ENCODE measurements at places on chromosomes 7 and 10.

DNA sequence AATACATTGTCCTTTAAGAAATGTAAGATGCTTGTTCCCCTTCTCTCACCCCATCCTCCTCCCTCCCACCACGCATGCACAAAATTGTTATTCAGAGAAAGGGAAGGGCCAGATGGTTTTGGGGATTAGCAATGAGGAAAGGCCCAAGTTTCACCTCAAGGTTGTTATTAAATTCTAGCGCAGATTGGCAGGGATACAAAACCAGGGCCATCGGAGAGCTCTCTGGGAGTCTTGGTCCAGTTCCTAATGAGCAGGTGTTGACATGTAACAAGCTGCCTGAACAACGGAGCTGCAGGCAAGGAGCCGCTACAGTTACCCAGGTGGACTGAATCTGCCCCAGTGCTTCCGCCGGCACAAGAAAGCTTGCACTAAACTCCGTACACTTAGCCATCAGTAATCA, 9.7 kb upstream of the ANK3 start:
- DNase-seq: peak; percentile 63

DNA sequence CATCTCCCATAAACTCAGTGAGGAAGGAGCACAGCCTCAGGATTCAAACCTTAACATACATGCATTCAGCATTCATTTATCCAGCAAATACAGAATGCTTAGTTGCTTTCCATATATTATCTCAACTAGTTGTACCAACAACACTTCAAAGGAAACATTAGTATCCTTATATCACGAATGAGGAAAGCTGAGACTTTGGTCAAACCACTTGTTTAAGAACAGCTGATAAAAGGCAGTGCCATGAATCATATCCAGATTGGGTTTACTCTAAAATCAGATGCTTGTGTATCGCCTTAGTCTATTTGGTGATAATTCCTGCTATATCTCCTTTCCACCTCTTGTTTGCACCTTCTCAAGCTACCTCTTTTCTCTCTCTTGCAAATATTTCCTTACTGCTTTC, 1.9 kb upstream of the CPED1 start:
- DNase-seq: no peak

- no peak for DNase-seq
Observed at GRCh38 chr7:74306004-74306729, 17.0 kb downstream of the CLIP2 start.

GRCh38 chr7:106485031-106485551, 175.9 kb downstream of the CCDC71L start:
- DNase-seq: no peak

GRCh38 chr7:30920021-30920583, 8.4 kb downstream of the AQP1 start:
- DNase-seq: peak; percentile 66

DNA sequence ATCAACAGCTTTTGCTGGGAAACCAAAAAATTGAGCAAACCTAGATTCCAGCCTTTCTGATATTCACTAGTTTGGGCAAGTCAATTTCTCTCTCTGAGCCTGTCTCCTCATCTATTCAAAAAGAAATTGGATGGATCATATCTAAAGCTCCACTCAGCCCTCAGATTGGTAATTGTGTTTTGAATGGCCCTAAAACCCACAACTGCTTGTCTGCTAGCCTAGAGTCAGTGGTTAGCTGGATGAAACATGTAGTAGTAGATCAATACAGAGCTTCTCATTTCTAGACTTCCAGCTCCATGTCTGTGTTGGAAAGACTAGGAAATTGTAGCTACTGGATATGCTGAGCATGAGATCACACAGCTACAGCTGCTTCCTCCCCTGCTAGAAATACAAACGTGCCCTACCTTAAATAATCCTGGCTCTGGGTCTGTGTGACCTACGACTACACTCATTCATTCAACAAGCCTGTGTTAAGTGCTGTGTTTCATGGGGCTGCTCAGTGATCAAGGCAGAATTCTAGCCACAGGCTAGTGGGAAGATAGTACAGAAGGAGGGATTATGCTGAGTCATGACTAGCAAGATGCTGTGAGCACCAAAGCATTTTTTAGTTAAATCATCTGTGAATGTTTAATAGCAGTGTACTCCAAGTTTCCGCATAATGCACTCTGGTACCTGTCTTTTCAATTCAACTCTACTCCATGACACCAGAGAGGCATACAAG, 15.7 kb downstream of the DNTT start:
- no peak for DNase-seq

GRCh38 chr7:85023066-85023712, 163.7 kb downstream of the SEMA3D start:
- DNase-seq: peak; percentile 75

- DNase-seq: no peak
Observed at GRCh38 chr7:70434376-70434775, 697.6 kb upstream of the GALNT17 start.

DNA sequence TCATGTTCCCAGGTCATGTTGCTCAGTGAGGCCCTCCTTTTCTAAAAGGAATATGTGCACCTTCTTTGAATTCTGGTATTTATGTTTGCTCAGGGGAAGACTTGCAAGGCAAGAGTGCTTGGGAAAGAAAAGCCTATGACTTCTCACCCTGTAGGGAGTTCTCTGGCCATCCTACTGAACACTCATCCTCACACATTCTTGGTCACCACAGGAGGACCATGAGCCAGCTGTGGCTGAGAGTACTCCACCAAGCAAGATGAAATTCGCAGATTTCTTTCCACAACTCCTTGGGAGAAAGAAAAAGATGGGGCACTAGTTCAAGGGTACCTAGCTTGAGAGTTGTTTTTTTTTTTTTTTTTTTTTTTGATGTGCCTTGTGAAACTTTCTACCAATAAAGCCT, 179.6 kb downstream of the FZD1 start:
- DNase-seq: no peak

DNA sequence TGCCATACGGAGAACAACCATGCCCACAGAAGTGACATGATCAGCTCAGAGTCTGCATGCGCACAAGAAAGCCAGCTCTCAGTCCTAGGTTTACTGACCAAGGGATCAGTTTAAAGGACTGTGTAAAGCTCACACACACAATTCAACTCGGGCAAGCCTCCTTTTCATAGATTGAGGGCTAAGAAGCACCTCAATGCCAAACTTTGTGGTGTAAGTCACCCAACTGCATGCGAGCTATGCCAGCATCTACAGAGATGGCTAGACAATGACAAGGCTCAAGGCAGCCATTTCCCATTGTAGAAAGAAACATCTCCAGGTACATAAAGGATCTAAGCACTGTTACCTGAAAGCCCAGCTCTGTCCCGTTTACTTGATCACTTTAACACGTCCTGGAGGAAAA, 36.8 kb downstream of the GPAM start:
- no peak for DNase-seq

DNA sequence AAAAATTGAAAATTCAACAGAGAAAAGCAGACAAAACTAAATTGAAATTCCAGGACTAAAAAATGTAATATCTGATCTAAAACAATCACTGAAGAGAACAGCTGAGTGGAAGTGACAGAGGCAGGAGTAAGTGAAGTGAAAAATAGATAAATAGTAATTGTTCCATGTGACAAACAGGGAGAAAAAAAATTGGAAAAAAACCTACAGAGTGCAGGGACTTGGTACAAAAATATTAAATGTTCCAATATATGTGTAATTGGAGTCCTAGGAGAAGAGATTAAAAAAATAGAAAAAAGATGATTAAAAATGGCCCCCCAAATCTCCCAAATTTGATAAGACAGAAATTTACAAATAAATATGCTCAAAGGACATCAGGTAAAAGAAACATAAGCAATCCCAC, 63.4 kb upstream of the NAMPT start:
- DNase-seq: no peak

GRCh38 chr10:23046027-23046426, 49.4 kb upstream of the MSRB2 start:
- no peak for DNase-seq

DNA sequence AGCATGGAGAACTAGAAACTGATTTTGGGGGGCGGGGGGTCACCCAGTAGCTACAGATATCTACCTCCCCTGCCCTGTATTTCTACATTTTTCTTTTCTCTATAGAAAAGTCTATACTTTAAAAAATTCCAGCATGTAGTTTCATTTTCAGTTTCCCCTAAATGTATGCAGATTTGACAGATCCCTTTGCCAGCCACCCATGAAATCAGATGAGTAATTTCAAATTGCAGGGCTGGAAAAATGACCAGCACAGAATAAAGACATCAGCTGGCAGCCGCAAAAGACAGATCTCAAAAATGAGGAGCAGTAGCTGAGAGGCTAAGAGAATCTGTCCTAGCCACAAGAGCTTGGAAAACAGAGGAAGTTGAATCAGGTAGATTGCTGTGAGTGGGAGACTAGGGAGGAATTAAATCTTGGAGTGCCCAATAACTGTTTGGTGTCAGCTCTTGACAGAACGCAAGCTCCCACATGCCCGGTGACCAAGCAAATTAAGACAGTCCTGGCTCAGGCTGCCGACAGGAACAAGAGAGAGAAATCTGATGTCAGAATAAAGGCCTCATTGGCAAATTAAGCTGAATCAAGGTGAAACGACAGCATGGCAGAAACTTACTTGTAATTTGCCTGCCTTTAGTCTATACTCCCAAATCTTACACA, 24.5 kb downstream of the ADRB1 start:
- no peak for DNase-seq

DNA sequence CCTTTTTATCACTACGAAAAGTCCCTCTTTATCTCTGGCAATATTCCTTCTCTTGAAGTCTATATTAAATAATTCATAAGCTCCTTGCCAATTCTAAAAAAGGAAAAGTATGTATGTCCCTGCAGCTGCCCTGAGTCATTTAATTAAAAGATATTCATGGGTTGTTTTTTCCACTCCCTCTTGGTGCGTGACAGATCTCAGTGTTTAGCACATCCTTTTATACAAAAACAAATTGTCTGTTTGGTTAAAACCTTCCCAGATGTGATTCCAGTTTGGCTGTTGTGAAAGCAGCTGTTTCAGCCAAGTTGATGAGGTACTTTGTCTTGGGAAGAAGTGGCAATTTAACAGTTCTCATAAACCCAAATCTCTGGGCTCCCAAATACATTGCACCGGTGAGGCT, 33.8 kb upstream of the PRLHR start:
- DNase-seq: no peak

DNA sequence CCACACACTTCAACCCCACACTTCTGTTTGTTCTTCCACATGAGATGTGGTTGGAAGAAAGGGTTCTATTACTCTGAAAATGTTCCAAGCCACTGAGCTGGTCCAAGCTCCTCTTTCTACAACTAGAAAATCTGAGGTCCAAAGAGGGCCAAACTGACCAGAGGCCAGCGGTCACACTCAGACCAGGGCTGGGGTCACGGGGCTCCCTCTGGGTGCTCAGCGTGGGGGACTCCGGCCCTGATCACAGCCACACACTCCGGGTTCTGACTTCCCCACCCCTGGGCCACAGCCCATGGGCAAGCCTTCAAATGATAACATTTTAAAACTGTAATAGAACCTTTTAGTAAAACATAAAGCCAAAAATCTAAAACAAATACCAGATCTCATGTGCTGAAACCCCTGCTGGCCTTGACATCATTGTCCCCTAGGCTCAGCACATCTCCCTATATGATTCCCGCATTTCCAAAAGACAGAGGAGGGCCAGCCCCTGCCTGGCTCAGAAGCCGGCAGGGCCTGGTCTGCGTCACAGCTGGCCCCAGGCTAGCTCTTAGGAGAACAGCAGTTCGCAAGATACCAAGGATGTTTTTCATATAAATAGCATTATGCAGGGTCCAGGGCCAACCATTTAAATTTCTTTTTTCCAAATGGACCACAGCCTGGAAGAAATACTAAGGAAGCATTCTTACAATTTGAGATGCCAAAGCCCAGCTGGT, 3.3 kb downstream of the CRYGN start:
- no peak for DNase-seq

- DNase-seq: no peak
Observed at GRCh38 chr7:104852386-104852785, 161.6 kb upstream of the KMT2E start.

DNA sequence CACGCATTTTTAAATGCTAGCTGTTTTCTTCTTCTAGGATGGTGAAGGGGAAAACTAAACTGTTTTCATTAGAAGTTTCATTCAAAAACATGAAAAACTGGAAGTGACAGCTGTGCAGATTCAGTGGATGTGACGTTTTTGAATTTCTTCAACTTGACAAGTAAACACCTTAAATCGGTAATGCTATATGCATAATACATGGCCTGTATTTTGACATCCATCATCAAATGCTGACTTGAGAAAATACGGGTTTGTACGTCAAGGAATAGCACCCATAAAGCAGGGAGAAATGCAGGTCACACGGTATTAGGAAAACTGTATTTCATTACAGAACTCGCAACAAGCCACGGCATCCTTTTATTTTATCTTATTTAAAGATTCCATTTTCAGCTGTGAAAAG, 720.5 kb downstream of the KCNMA1 start:
- DNase-seq: no peak

DNA sequence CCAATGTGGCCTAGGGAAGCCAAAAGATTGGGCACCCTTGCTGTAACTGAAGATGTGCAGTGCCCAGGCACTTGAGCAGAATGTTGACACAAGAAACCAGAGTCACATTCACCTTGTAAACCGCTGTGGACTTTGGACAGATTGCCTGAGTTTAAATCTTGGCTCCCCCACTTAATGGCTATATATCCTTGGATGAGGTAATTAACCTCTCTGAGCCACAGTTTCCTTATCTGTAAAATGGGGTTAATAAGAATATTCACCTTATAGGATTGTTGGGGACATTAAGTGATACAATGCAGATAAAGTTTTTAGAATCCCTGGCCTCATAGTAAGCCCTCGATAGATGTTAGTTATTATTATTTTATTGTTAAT, 331.0 kb downstream of the LRMDA start:
- DNase-seq: no peak

- DNase-seq: no peak
Observed at GRCh38 chr7:148963583-148964482, 64.5 kb downstream of the PDIA4 start.

Measured in NCI-H446 (cell line).